GM12865 (cell line): ENCODE measurements at places on chromosomes 12 and 14.

DNA sequence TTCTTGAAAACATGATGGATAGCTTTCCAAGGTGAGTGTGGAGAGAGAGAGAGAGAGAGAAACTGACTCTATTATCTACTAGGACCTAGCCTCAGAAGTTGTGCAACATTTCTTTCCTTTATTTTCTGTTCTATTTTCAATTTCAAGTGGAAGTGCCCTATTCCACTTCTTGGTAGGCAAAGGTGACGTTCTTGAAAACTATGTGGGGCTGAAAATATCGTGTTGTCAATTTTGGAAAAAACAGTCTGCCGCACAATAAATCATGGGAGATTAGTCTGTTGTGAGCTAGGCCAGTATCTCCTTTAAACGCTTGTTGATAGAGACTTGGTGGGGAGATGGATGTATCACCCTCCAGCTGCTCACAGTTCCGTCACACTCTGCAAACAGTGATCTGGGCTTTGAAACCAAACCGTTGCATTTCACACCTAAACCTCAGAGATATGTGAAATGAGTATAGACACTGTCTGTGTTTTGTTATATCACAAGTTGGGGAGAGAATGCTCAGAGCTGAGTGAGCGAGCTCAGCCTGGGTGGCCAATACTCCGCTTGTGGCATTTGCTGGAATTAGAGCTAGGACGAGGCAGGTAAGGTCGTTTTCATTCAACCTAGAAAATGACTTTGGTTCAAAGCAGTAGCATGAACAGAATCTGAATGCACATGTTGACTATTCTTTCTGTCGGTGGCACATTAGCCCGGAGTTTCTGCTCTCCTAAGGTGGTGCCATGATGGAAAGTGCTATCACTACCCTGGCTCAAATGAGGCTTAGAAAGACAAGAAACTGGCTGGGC is 75.1 kb upstream of the ST8SIA1 start:
- peak; percentile 88 for DNase-seq

GRCh38 chr12:28104316-28104715 is 85.9 kb upstream of the CCDC91 start:
- DNase-seq: no peak

DNA sequence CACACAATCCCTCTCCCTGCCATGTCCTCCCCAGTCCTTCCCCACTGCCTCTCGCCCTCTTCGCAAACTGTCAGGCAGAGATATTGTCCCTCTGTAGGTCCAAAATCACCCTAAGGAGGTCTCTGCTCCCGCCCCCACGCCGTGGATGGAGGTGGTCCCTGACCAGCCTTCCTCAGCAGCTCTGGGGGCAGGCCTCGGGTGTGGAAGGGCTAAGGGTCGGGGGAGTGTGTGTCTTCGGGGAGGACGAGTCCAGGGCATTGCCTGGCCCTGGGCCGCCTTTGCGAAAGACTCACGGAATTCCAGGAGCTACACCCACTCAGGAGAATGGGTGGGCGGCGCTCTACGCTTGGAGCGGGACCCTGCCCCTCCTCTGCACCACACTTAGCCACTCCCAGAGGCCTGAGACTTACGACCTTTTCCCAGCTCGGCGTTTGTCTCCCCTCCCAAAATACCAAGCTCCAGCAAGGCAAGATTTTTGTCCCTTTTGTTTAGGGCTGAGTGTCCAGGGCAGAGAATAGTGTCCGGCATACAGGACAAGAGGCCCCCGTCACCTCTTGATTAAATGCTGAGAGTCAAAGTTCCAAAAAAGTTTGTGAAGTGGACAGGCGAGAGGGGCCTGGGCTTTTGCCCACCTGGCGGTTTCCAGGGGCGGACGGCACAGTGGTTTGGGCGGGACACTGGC is 881 bp downstream of the PYGL start:
- no peak for DNase-seq

GRCh38 chr14:65357113-65357512 is 55.4 kb upstream of the FUT8 start:
- DNase-seq: peak; percentile 66

- peak; percentile 76 for DNase-seq
Measured at GRCh38 chr12:71694099-71694820, 8.4 kb downstream of the TMEM19 start.

GRCh38 chr14:63342371-63342770 is 23.6 kb upstream of the GPHB5 start:
- DNase-seq: no peak

GRCh38 chr14:103188810-103189480 is 65.7 kb downstream of the TNFAIP2 start:
- peak; percentile 31 for DNase-seq

DNA sequence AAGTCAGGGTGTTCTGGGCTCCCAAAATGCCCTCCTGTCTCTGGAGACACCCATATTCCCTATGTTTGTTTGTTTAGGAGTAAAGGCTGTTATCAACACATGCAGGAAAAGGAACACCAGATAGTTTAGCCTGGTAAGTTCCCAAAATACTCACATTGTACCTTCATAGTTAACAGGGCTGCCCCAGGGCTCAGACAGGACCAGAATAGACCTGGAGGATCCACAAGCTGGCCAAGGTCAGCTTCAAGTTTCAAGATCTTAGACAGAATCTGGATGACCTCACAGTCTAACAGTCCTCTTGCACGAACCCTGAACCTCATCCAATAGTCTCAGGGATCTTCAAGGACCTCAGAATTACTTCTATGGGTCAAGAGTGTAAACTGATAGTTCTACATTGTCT is 18.1 kb upstream of the HSP90B1 start:
- DNase-seq: no peak

- DNase-seq: peak; percentile 74
Measured at GRCh38 chr12:34218193-34219045, 196.1 kb downstream of the ALG10 start.

DNA sequence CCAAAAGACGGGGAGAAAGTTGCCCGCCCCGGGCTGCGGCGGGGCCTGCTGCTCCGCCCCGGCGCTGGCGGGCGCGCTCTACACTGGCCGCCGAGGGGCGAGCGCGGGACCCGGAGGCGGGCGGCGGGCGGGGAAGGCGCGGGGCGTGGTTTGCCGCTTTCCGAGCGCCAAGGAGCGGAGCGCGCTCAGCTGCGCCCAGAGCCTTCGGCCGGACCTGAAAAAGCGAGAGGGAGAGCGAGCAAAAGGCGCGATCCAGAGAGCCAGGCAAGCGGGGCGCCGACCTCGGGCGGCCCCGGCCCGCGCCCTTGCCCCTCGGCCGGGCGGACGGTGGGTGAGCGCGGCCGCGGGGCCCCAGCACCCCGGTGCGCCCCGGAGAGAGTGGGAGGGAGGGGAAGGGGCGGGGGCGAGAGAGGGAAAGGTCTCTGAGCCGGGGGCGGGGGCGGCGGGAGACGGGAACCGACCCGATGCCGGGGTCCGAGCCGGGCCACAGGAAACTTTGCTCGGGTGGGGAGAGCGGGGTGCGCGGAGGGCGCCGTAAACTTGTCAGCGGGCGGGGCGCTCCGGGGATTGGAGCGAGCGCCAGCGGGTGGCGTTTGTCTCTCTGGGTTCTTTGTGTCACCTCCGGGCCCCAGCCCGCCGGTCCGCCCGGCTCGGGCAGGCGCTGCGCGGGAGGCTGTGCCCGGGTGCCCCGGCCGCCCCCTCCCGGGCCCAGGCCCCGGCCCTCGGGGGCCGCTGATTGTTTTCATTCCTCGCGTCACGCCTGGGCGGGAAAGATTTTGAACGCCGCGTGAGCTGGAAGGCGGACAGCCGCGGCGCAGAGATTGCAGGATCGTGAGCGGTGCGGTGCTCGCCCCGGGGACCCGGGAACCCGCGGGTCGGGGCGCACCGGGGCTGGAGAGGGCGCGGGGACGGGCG is at the start of gene SYNE2:
Gene SYNE2 (plus strand): TSS at position 188 of the 915 bp plus-strand sequence. CDS start 56,145 bp downstream, outside the sequence.
- peak; percentile 90 for DNase-seq

DNA sequence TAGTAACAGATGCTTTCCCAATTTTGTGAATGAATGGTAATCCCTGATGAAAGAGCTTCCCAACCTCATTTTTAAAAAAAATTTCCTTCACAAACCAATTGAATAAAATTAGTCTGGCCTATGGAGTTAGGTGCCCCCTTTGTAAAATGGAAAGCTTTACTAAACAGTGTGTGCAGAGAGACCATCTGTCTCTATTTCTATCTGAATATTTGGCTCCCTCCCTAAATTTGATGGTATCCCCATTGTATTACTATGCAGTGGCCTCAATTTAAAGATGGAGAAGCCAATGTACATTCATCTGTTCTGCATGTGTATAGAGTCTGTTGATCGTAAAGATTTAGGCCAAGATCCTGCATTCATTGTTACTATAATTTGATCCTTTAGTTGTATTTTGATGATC is 397.7 kb upstream of the RGS6 start:
- DNase-seq: no peak

GRCh38 chr12:13175499-13175898 is 21.0 kb upstream of the EMP1 start:
- no peak for DNase-seq
